ENCODE measurements at places on chromosomes 11 and 22.

- DNase-seq = no peak
These were observed 10.4 kb upstream of the EIF3M start for GRCh38 chr11:32573228-32573627.

- DNase-seq = no peak
These were observed 58.4 kb upstream of the RASSF10 start for GRCh38 chr11:12950670-12951069.

DNA sequence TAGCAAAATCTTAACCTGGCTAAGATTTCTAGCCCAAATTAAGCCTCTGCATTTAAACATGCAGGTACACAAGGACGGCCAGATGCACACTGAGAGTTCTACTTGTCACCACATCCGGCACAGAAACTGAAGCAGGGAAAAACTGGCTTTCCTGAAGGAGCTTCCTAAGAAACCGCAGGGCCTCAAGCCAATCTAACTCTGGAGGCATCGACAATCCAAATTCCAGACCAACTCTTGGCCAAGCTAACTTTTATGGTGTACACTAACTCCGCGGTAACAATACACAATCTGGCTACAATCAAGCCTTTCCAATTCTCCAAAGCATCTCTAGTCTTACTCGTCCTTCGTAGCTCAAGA, 1.2 kb downstream of the MSANTD2 start:
- DNase-seq = no peak

GRCh38 chr11:37104380-37104779, 506.3 kb upstream of the RAG2 start:
- no peak for DNase-seq

DNA sequence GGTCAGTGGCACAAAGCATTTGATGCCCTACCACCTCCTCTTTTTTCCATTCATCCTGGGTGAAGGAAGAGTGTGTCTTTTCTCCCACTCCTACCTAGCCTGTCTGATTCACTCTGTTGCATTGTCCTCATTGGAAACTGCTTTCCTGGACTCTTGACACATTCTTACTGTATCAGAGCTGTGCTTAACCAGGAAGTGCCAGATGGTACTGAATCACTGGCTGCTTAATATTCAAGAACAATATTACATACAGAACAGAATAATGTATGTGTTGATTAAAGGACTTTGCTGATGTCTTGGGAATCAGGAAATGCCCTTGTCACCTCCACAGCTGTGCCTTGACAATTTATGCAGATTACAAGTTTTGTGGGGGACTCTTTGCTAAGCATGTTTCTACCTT, 44.4 kb downstream of the SVIP start:
- no peak for DNase-seq

All from mucosa of gallbladder (tissue), 1 donor.